ENCODE measurements at places on chromosomes 12 and 14.

GRCh38 chr14:34220921-34221320 is 241.1 kb downstream of the SPTSSA start:
- DNase-seq: no peak

GRCh38 chr12:97559267-97559666 is 96.7 kb downstream of the RMST start:
- no peak for DNase-seq

DNA sequence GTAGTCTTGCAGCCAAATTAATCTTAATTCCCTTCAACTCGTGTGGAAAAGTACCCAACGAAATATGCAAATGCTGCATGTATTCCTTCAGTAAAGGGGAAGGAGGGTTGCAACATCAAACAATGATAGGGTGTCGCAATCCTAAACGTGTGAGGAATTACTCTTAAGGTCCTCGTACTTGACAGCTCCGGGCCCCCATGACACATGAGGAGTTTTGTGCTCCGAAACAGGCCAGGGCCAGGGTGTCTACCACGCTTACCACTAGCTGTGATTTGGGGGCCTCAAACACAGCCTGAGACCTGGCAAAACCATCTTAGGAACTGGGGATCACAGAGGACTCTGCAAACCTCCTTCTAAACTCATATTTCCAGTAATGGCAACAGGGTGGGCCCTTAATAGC is 20.4 kb downstream of the FOS start:
- DNase-seq: no peak

GRCh38 chr12:49537231-49537751 is 1.5 kb upstream of the KCNH3 start:
- DNase-seq: peak; percentile 44

GRCh38 chr12:92334552-92334951 is 188.9 kb upstream of the BTG1 start:
- no peak for DNase-seq

- DNase-seq: no peak
Observed at GRCh38 chr12:108856428-108857157, 790 bp downstream of the SSH1 start.

DNA sequence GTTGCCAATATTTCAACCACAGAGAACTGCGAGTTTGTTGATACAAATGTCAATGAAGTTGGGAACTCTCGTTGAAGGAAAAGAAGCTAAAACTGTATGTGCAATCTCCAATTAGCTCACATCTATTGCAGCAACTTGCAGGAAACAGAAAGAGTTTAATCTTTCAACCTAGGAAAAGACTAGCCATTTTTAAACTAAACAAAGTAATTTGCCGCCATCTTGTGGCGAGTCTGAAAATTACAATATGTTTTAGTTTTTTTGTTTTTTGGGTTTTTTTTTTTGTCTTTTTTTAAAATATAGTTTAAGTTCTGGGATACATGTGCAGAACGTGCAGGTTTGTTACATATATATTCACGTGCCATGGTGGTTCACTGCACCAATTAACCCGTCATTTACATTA is 131.2 kb upstream of the FOXG1 start:
- peak; percentile 29 for DNase-seq

GRCh38 chr12:29350080-29350479 is 30.9 kb downstream of the ERGIC2 start:
- peak; percentile 5 for DNase-seq

DNA sequence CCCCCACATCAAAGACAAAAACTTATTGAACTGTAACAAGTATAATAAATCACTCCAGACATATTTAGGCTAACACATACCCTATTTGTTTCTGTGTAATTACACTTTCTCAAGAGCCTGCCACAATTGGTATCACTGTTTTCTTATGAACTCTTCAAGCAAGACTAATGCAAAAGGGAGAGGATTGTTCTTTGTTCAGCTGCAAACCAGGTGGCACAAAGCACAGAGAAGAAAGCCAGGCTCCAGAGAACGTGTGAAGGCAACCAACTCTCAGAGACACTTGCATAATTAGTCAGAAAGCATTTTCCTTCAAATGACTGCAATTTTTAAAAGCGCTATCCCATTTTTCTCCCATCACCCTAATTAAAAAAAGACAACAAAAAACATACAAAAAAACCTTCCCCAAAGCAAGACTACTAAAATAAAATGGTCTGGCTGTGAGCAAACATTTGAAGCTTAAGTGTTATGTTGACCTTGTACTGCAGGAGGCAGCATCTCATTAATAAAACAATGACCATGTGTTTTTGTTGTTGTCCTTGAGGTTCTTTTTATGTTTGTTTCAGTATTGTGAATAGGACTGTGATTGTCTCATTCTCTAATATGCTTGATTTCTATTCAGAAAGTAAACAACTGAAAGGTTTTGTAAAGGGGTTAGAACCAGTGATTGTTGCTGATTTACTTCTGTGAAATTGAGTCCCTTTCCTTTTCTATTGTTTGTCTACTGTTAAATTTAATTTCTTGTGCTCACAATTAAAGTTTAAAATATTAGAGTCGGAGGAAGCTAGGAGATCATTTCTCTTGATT is 452.7 kb upstream of the PDE3A start:
- DNase-seq: peak; percentile 26

DNA sequence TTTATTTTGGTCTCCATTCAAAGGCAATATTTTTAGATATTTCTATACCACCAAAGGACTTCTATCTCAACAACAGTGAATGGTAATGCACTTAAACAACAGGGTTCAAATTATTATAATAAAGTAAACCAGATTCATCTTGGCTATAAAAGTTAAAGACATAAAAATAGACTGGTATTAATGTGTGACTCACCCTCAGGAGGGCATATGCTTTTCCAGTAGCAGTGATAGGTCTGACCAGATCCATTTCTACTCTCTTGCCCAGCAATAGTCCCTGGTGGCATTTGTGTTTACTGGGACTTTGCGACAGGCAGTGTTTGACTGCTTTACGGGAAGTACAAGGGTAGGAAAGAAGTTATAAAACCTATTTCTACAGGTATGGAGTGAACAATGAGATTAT is 353.2 kb upstream of the ATP2B1 start:
- no peak for DNase-seq

GRCh38 chr14:36105401-36105800 is 71.1 kb downstream of the PTCSC3 start:
- DNase-seq: peak; percentile 36

DNA sequence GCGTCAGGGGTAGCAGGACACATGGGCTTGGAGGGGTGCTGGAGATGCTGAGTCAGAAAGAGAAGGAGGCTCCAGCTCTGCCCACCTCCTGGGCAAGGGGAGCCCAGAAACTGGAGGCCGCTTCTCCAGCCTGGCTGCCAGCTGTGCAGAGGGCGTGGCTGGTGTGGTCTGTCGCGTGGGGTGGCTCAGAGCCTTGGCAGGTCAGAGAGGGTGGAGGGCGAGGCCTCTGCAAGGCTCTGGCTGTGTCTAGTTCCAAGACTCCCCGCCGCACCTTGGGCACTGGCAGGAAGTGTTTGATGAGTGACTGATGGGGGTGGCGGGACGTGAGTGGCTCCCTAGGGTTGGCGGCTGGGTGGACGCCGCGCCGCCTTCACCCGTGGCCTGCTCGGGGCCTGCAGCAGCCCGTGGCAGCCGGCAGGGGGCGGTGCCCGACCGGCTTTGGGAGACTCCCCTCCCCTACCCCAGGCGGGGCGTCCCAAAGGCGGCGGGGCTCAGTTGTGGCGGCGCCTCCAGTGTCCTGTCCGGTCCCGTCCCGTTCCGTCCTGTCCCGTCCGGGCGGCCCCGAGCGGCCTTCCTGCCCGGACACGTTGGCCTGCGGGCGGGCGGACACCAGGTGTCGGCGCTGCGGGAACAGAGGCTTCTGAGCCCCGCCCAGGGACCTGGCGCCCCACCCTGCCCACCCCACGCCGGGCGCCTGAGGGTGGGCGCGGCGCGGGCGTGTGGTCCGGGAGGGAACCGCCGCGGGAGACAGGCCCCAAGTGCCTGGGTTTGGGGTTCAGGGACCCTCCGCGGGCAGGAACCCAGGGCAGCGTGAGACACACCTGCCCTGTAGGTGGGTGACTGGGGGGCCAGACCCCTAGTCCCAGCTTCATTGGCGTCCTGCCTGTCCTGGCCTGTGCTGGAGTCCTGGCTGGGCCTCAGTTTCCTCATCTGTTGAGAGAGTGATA is 39.7 kb downstream of the KRT80 start:
- DNase-seq: peak; percentile 92

- no peak for DNase-seq
Observed at GRCh38 chr14:35879151-35879648, 53.1 kb downstream of the BRMS1L start.

- no peak for DNase-seq
Observed at GRCh38 chr14:40652089-40652691, 954.5 kb upstream of the LRFN5 start.

DNA sequence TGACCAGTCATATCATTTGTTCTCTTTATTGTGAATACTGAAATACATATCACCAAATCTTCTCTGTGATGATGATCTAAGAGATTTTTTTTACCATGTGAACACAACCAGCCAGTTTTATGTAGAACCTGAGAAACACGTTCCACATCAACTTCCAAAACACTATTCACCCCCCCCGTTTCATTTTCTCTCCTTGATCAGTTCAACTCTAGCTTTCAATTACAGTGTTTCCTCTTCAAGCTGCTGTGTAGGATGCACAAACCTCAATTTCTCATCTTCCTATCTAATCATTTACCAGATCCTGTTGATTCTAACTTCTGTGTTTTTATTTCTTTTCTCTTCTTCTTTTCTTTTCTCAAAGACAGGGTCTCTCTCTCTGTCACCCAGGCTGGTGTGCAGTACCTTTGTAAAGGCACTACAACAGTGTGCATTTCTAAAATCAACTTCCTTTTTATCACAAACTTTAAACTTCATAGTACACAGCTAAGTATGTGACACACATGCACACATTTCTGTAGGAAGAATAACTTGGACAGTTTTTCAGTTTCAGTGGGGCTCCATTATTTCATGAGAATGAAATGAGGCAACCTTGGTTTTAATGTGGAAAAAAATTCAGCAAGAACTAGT is 149.9 kb upstream of the FBXO33 start:
- no peak for DNase-seq

- no peak for DNase-seq
Observed at GRCh38 chr12:66428261-66428660, 126.0 kb downstream of the HELB start.

- no peak for DNase-seq
Observed at GRCh38 chr12:107368586-107368985, 275.2 kb upstream of the CRY1 start.

DNA sequence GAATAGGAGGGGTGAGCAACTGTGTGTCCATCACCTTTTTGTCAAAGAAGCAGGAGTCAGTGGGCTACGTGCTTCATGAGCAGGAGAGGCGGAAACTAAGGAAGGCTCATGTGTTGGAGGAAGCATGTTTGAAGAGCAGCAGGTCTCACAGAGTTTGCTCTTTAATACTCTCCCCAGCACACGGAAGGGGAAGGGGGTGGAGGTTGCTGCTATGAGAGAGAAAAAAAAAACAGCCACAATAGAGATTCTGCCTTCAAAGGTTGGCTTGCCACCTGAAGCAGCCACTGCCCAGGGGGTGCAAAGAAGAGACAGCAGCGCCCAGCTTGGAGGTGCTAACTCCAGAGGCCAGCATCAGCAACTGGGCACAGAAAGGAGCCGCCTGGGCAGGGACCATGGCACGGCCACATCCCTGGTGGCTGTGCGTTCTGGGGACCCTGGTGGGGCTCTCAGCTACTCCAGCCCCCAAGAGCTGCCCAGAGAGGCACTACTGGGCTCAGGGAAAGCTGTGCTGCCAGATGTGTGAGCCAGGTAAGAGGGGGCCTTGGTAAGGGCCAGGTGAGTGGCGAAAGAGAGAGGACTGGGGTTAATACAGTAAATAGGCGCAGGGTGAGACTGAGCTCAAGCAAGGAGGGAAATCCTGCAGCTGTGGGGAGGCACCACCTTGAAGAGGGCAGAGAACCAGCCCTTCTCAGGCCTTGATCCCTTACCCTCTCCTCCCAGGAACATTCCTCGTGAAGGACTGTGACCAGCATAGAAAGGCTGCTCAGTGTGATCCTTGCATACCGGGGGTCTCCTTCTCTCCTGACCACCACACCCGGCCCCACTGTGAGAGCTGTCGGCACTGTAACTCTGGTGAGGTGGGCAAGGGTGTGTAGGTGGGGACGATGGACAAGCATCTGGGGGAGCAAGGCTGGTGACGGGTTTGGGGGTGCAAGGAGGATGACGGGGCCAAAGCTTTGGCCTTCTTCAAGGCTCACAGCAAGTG is at the start of gene CD27:
CD27 (plus strand) TSS at position 252 of the 985 bp plus-strand sequence; CDS start at position 393, 141 bp downstream.
- no peak for DNase-seq

GRCh38 chr14:25436906-25437305 is 387.0 kb upstream of the STXBP6 start:
- DNase-seq: no peak

DNA sequence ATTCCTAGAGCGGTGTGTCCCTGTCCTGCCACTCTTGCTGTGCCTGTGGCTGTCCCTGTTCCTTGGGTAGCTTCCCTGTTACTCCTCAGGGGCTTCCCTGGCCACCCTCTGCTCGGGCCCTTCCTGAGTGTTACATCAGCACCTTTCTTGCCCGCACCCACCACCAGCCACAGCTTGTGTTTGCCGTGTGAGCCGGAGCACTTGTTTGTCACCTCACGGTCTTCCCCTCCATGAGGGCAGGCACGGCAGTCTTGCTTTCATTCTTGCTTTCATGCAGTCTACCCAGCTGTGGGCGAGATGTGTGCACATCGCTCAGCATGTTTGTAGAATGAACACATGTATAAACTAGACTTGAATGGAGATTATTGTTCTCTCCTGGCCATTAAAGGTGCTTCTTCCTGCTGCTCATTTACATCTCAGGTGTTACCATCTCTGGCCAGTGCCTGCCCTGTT is 42.0 kb downstream of the TRAF3 start:
- DNase-seq: no peak

DNA sequence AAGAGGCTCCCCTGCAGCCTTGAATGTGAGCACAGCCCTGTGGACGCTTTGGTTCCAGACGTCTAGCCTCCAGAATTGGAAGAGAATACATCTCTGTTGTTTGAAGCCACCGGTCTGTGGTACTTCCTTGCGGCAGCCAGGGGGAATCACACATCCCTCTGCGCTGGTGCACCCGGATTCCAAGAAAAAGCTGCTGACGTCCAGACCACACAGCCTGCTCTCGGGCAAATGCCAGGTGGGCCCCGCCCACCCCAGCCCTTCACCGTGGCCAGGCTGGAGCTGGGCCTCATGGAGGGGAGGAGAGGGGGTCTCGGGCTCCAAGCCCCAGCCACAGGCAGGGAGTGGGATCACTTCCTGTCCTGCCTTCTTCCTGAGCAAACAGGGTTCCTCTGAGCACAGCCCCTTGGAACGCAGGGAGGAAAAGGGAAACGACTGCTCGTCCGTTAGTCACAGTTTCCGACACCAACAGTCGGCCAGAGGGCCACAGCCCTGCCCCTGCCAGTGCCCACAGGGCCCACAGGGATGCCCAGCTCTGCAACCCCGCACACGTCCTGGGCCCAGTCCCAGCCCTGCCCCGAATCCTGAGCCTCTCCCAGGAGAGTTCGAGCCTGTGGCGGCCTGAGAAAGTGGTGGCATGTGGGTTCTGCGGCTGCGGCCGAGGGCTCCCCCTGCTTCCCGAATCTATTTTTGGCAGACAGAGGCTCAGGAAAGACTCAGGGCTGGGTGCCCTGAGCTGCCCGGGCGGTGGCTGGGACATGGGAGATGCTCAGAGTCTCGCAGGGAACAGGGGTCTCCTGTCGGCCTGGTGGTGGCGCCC is 85.3 kb downstream of the RFLNA start:
- DNase-seq: peak; percentile 72

- DNase-seq: no peak
Observed at GRCh38 chr12:76641961-76642360, 82.4 kb upstream of the OSBPL8 start.

GRCh38 chr12:2417481-2418160 is 364.8 kb downstream of the CACNA1C start:
- no peak for DNase-seq
